ENCODE measurements at places on chromosomes 1 and 21.

- DNase-seq: no peak
Observed at GRCh38 chr1:41388510-41388909, 27.3 kb downstream of the FOXO6 start.

DNA sequence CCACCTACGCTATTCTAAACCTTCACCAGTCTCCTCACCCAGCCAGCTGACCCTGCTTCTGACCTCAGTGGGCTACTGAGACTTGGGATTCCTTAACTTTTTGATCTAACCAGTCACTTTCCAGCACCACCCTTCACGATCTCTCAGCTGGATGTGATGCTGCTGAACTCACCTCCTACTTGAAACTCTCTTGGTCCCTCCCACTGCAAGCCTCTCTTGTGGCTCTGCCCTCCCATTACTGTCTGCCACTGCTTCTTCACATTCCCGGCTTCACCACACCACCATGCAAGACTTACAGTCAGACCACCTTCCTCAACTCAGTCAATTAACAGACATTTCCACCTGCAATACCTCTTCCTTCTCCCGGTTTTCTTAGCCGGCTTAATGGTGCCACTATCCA is 6.3 kb downstream of the TAF5L start:
- DNase-seq: no peak

GRCh38 chr1:154620751-154621150 is 12.8 kb upstream of the ADAR start:
- no peak for DNase-seq

DNA sequence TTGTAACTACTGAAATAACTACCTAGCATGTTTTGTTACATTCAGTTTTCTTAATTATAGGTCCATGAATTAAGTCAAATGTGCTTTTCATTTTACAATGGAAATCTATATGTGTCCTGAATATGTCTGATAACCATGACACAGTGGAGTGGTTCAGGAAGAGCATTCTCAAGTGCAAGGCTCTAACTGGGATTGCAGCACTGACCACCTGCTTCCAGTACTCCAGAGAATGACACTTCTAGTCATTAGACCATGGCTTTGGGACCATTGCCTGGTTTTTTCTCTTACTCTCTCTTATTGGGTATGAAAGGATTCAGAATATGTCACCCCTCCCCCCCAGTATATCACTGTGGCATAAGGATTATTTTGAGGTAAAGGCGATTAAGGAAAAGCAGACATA is 204.9 kb upstream of the CACYBP start:
- no peak for DNase-seq

DNA sequence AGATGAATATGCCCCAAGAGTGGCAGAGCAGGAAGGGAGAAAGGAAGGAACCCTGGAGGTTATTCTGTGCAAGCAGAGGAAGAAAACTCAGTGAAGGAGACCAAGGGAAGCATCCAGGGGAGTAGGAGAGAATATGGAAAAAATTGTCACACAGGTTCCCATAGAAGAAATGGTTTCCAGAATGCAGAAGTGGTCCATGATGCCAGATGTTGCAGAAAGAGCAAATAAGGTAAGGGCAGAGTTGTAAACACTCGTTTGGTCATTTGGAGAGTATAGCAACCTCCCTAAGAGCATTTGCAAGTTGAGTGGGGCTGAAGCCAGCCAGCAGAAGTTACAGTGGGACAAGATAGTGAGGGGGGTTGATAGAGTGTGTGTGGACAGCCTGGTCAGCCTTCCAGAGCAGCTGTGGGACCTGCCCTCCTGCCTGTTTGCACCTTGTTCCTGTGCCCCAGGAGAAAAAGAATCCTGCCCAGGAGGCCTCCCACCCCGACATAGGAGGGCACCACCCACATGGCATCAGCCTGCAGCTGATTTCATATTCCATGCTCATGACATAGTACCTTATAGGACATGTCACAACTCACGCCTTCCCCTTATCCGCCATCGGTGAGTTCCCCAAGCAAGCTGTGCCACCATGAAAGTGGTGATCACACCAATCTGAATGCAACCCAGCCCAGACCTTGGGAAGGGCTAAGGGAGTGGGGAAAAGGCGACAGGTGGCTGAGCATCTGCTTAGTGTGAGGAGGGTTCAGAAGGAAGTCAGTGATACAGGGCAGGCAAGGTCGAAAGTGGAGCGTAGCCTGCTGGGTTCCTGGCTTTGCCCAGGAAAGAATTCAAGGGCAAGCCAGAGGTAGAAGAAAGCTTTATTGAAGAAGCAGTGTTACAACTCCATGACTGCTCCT is 8.2 kb upstream of the NEK2 start:
- DNase-seq: no peak

- DNase-seq: no peak
Observed at GRCh38 chr1:187641907-187642306, 813.2 kb downstream of the PLA2G4A start.

GRCh38 chr1:12185918-12186678 is 19.3 kb downstream of the TNFRSF1B start:
- no peak for DNase-seq

GRCh38 chr1:89671775-89672488 is 39.0 kb downstream of the LRRC8C start:
- no peak for DNase-seq

GRCh38 chr1:211632808-211633523 is 42.5 kb downstream of the NEK2 start:
- DNase-seq: peak; percentile 61

GRCh38 chr1:11777658-11778322 is 15.8 kb downstream of the C1orf167 start:
- no peak for DNase-seq

- no peak for DNase-seq
Observed at GRCh38 chr1:178575611-178576361, 62.9 kb downstream of the TEX35 start.

DNA sequence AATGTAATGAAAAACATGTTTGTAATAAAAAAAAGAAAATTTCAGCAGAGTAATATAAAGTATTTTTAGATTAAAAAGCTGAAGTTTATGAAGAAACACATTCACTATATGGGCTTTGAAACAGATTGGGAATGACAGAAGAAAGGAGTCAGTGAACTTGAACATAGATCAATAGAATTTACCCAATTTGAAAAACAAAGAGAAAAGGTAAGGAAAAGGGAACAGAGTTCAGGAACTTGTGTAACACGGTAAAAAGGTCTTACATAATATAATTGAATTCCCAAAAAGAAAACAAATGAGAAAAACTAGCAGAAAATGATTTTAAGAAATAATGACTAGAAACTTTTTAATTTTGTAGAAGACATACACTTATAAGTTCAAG is 206.8 kb downstream of the KCNT2 start:
- DNase-seq: no peak

GRCh38 chr1:236615399-236616148 is 11.3 kb upstream of the HEATR1 start:
- DNase-seq: no peak

GRCh38 chr1:214441119-214441518 is 110.3 kb downstream of the PTPN14 start:
- no peak for DNase-seq

DNA sequence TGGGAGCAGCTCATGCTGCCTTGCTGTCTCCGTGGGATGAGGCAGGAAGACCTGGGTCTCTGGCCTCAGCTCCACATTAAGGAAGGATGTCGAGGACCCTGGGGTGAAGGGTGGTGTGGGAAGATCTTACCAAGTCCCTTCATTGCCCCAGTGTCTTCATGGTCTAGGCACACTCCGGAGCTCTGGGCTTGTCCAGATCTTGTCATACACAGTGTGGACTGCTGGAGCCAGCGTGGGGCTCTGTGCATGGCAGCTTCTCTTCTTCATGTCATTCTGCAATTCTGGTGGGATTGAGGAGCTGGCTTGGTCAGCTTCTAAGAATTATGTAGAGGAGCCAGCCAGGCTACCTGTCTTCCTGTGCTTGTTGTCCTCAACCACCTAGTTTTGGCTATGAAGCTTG is 79.3 kb upstream of the ETV3 start:
- no peak for DNase-seq

GRCh38 chr1:1338278-1338677 is 7.2 kb downstream of the TAS1R3 start:
- no peak for DNase-seq

DNA sequence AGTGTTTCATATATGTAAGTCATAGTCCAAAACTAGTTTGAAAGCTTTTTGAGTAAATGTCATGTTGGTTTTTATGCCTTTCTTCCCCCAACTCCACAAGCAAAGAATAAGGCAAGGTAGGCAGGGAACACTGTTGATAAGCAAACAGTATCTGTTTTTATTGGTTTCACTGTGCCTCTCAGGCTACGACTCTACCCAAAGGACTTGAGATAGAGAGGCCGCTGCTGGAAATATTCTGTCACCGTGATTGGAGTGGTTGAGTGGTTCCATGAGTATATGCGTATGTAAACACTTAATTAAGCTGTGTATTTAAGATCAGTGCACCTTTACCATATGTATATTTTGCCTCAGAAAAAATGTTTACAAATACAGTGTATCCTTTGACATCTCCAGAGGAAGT is 138.1 kb upstream of the KIF26B start:
- DNase-seq: no peak

- DNase-seq: peak; percentile 27
Observed at GRCh38 chr1:56803561-56804156, 15.5 kb downstream of the FYB2 start.

GRCh38 chr1:19645411-19646251 is 1.5 kb downstream of the NBL1 start:
- no peak for DNase-seq

DNA sequence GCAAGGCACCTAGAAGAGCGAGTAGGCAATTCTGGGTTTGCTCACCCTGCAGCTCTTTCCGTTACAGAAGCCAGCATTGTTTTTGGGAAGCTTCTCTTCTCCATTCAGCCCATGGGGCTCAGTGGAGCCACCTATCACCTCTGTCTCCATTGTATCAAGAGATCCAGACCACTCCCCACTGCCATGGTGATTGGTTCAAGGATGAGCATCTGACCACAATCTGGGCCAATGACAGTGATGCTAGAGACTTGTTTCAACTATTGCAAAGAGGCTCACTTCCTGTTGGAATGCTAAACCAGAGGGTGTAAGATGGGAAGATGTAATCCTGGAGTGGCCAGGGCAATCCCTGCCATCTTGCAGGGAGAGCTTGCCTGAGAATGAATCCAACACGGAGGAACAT is 6.6 kb downstream of the SPATA21 start:
- no peak for DNase-seq

GRCh38 chr1:241817331-241817792 is 30.6 kb upstream of the EXO1 start:
- DNase-seq: peak; percentile 38

DNA sequence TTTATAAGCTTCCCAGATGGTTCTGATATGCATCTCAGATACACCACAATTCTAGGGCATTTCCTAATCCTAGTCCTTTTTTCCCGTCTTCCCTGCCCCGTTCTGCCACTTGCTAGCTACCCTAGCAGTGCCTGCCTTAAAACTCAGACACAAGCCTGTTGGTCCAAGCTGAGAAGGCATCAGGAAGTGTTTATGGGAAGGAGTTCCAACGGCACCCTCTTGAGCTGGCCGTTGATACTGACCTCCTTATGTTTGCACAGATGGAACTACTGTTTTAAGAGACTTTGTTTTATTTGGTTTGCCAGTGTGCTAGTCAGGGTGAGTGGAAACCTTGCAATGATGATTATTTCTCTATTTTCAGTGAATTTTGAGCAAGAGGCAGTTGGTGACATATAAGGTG is 67.2 kb downstream of the UCK2 start:
- DNase-seq: no peak

- no peak for DNase-seq
Observed at GRCh38 chr1:209561532-209561931, 22.0 kb upstream of the CAMK1G start.

DNA sequence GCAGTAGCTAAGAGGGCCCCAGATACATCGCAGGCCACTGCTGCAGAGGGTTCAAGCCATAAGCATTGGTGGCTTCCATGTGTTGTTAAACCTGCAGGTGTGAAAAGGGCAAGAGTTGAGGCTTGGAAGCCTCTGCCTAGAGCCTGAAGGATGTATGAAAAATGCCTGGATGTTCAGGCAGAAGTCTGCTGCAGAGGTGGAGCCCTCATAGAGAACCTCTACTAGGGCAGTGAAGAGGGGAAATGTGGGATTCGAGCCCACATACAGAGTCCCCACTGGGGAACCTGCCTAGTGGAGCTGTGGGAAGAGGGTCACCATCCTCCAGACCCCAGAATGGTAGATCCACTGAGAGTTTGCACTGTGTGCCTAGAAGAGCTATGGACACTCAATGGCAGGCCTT is 30.6 kb upstream of the ADGRL4 start:
- no peak for DNase-seq

- no peak for DNase-seq
Observed at GRCh38 chr1:115364780-115365155, 26.7 kb upstream of the NGF start.

GRCh38 chr1:8943498-8944405 is 1.9 kb upstream of the CA6 start:
- no peak for DNase-seq

GRCh38 chr21:17572431-17572830 is 40.3 kb downstream of the BTG3 start:
- no peak for DNase-seq

- peak; percentile 50 for DNase-seq
Observed at GRCh38 chr1:78061825-78062523, 16.2 kb downstream of the GIPC2 start.

GRCh38 chr1:182101415-182102042 is 40.0 kb upstream of the ZNF648 start:
- no peak for DNase-seq

DNA sequence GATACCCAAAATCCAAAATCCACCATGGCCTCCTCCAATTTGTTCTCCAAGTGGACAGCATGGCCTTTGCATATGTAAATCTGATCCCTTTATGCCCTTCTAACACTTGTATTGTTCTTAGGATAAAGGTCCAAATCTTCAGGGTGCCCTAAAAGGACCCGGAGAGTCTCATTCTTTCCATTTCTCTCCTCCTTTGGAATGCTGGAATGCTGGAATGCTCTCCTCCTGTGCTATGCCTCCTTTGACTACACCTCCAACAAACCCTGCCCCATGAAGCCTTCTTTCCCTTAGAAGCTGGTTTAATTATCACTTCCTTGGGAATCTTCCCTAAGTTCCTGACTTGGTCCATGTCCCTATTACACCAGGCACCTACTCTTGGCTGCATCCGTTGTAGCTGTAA is 484.8 kb upstream of the RUNX1 start:
- DNase-seq: no peak

GRCh38 chr1:42847111-42847595 is 740 bp downstream of the ZNF691 start:
- DNase-seq: no peak

- DNase-seq: no peak
Observed at GRCh38 chr1:235246022-235246948, 81.7 kb downstream of the ARID4B start.

GRCh38 chr1:63921359-63921758 is 147.5 kb downstream of the ROR1 start:
- no peak for DNase-seq

Measured in AG08396 (cell line).